ENCODE measurements at places on chromosomes 7 and 10. TPM values are rescaled to one million over a fixed set of nuclear protein-coding genes. Genes with fewer than 3 reads are reported as not detected.
A peak's percentile ranks its signal among the peaks of the same experiment; 100 is the strongest.

HERC4 gene
- total RNA-seq, result 55.1 TPM

PRLHR gene
- not detected for total RNA-seq

HOXA7 gene
- 2.9 TPM for total RNA-seq

ANKRD61 gene
- not detected for total RNA-seq

ATOH7 gene
- not detected for total RNA-seq

DNA sequence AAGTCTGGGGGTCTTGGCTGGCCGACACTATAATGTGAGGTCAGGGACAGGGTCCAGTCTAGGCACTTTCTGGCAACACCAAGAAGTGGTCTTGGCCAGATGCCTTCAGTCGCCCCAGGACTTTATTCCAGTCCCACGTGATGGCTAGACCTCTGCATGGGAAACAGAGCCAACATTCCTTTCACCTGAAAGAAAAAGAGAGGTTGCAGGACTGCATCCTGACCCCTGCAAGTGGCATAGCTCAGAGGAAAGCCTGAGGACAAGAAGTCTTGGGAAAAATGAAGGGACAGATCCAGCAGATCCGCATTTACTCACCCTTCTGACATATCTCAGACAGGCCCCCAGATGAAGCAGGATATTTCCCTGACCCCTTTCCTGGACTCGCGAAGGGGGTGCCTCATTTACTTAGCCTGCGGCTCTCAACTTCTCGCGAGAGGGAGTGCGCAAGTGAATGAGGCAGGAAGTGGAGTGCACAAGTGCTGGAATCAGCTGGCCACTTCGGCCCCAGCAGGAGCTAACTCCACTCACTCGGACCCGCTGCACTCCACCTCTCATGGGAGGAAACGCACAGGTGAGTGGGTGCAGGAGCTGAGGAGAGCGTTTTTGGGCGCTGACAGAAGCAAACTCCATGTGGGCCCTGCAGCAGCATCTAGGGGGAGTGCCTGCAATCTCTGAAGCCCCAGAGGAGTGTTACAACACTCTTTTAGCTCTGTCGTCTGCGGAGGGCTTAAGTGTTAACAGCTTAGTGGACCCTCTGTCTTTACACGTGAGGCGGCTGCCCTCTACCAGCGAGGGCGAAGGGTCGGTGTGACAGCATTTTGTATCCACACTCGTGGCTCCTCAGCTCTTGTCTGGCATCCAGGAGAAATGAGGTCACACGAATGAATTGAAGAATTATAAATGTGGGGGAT lies 916.2 kb upstream of the GHITM start:
- no peak overlapping the region for H3K27ac ChIP-seq
- no peaks in the 10 kb centered on the region for H3K36me3 ChIP-seq
- no peak overlapping the region for H3K4me3 ChIP-seq
- H3K27me3 ChIP-seq, result no peaks in the 10 kb centered on the region
- no peaks in the 10 kb centered on the region for H3K4me1 ChIP-seq
- DNase-seq, result no peak

DNA sequence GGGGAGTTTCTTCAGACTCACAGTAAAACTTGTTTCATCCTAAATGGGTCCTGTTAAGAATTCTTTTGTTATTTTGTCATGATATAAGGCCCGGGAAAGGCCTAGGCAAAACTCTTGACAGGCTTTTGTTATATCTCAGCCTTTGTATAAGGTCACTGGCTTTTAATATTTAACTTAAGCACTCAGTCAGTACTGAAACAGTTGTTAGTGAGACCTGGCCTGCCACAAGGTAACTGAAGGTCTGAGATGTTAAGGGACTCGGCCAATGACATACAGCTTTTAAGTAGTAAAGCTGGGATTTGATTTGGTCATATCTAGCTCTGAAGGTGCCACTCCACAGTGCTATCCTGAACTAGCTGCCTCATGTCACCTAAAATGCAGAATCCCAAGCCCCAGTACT lies 57.2 kb upstream of the STEAP4 start:
- no peak overlapping the region for H3K4me3 ChIP-seq
- no peaks in the 10 kb centered on the region for H3K27me3 ChIP-seq
- H3K27ac ChIP-seq, result no peak overlapping the region
- H3K36me3 ChIP-seq, result no peaks in the 10 kb centered on the region

GRCh38 chr7:110356438-110356837 lies 734.5 kb upstream of the LRRN3 start:
- H3K36me3 ChIP-seq, result no peaks in the 10 kb centered on the region
- no peaks in the 10 kb centered on the region for H3K27me3 ChIP-seq
- no peak overlapping the region for H3K4me3 ChIP-seq
- no peak overlapping the region for H3K27ac ChIP-seq
- H3K4me1 ChIP-seq, result no peaks in the 10 kb centered on the region

- no peak overlapping the region for H3K4me3 ChIP-seq
- H3K27ac ChIP-seq, result peak overlapping the region; percentile 88
- peaks cover 12% of the 10 kb centered on the region for H3K27me3 ChIP-seq
Measured at GRCh38 chr10:21171197-21171935, 274.3 kb upstream of the NEBL start.

DNA sequence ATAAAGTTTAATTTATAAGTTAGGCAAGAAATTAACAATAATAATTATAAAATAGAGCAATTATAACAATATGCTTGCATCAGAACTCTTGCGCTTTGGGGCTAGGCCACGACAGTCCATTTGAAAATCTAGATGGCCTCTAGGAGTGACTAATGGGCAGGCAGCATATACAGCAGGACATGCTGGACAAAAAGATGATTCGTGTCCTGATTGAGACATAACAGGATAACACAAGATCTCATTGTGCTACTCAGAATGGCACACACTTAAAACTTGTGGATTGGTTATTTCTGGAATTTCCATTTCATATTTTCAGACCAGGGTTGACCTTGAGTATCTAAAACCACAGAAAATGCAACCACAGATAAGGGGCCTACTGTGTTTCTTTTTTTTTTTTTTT lies 27.5 kb downstream of the CTNNA3 start:
- no peak for DNase-seq
- H3K27ac ChIP-seq, result no peak overlapping the region
- no peak overlapping the region for H3K4me3 ChIP-seq
- H3K27me3 ChIP-seq, result no peaks in the 10 kb centered on the region

DNA sequence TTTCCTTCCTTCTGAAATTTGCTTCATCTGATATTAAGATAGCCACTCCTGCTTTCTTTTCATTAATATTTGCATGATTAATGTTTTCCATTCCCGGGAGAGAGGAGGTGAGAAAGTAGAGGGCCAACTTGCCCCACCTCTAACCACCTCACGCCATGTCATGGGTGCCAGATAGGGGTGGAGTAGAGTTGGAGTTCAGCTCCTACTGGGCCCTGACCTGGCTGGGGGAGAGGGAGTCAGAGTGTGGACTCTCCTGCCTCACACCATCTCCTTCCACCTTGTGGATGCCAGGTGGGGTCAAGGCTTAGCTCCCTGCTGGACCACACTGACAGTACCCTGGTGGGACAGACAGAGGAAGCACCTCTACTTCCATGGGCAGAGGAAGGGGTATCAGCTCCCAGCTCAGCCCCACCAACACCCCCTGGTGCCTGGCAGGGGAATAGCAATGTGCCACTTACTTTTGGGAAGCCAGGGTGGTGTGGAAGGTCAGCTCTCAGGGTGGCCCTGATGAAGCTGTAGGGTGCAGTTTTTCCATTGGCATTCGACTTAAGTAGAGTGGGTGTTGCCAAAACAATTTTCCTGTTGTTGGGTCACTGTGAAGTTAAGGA lies 28.0 kb downstream of the CHST12 start:
- peaks cover 31% of the 10 kb centered on the region for H3K36me3 ChIP-seq
- H3K4me3 ChIP-seq, result no peak overlapping the region
- H3K27ac ChIP-seq, result no peak overlapping the region
- H3K27me3 ChIP-seq, result no peaks in the 10 kb centered on the region
- no peaks in the 10 kb centered on the region for H3K4me1 ChIP-seq

GRCh38 chr10:76291175-76291574 lies 859.8 kb downstream of the LRMDA start:
- H3K36me3 ChIP-seq, result no peaks in the 10 kb centered on the region
- H3K27ac ChIP-seq, result no peak overlapping the region
- no peak for DNase-seq
- no peaks in the 10 kb centered on the region for H3K4me1 ChIP-seq
- no peaks in the 10 kb centered on the region for H3K27me3 ChIP-seq

GRCh38 chr7:133050200-133050995 lies 31.5 kb downstream of the CHCHD3 start:
- no peak overlapping the region for H3K27ac ChIP-seq
- H3K4me3 ChIP-seq, result no peak overlapping the region
- H3K36me3 ChIP-seq, result no peaks in the 10 kb centered on the region
- no peaks in the 10 kb centered on the region for H3K27me3 ChIP-seq
- peaks cover 17% of the 10 kb centered on the region for H3K4me1 ChIP-seq

DNA sequence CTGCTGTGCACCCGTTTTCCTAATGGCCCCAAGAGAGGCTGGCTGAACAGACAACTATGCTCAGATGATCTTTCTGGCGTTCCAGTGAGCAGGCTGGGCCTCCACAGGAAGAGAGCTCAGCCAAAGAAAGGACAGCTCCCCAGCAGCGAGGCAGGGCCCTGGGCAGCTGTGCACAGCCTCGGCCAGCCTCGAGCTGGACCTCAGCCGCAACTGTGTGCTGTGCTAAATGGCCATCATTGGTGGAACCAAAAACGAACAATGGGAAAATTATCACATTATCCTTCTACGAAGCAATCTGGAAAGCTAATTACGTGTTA lies 97.5 kb downstream of the CTBP2 start:
- no peaks in the 10 kb centered on the region for H3K36me3 ChIP-seq
- peaks cover 59% of the 10 kb centered on the region for H3K4me1 ChIP-seq
- no peak overlapping the region for H3K27ac ChIP-seq
- no peak overlapping the region for H3K4me3 ChIP-seq

GRCh38 chr7:139118234-139118804 lies 8.8 kb upstream of the ZC3HAV1 start:
- H3K36me3 ChIP-seq, result no peaks in the 10 kb centered on the region
- DNase-seq, result no peak
- no peak overlapping the region for H3K4me3 ChIP-seq
- peaks cover 7% of the 10 kb centered on the region for H3K4me1 ChIP-seq

GRCh38 chr7:96430356-96430755 lies 108.5 kb upstream of the SLC25A13 start:
- H3K27me3 ChIP-seq, result no peaks in the 10 kb centered on the region
- H3K27ac ChIP-seq, result no peak overlapping the region
- no peak for DNase-seq

GRCh38 chr10:49071160-49071761 lies 44.1 kb downstream of the VSTM4 start:
- no peak overlapping the region for H3K4me3 ChIP-seq
- H3K36me3 ChIP-seq, result no peaks in the 10 kb centered on the region

- DNase-seq, result no peak
- H3K4me1 ChIP-seq, result no peaks in the 10 kb centered on the region
- H3K36me3 ChIP-seq, result no peaks in the 10 kb centered on the region
Measured at GRCh38 chr7:84781838-84782237, 405.0 kb downstream of the SEMA3D start.

DNA sequence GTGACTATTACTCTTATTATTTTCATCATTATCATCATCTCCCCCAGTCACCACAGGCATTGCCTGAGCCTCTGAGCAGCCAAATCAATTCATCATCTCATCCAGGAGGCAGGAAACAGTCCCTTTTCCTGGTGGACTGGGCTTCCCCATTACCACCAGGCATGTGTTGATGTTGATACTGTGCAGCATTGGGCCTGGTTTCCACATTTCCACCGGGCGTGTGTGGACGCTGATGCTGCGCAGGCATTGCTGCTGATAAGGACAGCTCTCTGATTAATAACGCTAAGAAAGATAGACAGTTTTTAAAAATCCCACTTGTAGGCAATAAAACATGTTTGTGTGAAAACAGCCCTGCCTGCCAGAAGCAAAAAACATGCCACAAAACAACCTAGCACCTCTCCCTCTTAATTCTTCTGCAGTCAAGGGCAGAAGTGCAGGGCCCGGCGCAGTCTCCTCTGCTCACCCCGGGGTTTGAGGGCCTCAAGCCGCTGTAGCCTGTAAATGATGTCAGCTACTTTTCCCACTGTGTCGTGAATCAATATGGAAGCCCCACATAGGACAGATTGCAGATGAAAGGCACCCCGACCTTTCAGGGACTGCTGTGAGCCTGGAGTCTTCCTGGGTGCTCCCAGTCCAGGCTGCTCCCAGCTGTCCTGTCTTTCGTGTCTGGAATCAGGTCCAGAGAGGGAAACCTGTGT lies 216.0 kb downstream of the WDR37 start:
- H3K27me3 ChIP-seq, result no peaks in the 10 kb centered on the region
- DNase-seq, result no peak
- H3K4me3 ChIP-seq, result no peak overlapping the region
- no peak overlapping the region for H3K27ac ChIP-seq
- H3K36me3 ChIP-seq, result no peaks in the 10 kb centered on the region
- no peaks in the 10 kb centered on the region for H3K4me1 ChIP-seq

DNA sequence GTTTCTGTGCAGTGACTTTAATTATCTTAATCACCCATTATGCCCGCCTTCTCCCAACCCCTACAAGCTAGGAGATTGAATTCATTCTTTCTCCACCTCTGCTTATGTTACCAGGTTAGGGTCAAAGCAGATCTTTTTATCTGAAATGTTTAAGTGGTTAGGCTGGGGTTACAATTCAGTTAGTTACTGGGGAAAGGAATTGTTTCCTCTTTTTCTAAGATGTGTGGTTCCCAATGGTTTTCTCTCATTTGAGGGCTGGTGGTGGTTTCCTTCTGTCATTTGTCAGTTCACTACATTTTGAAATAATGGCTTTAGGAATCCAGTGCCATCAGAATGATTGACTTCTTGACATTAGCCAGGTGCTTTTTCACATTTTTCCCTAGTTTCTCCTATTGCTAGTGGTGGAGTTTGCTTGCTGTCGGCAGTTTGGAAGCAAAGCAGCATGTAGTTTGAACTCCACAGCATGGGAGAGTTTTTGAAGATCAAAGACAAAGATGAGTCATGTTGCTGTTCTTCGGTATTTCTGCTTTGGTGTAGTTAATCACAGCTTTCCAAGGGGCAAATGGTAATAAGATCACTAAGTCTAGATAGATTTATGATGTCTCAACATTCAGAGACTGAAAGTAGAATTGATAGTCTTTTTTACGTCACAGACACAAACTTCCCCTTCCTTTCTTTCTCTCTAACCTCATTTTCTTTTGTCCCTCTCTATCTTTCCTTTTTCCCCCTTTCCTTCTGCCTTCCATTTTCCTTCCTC lies 168.2 kb downstream of the SND1 start:
- H3K36me3 ChIP-seq, result no peaks in the 10 kb centered on the region
- H3K4me3 ChIP-seq, result no peak overlapping the region
- peaks cover 20% of the 10 kb centered on the region for H3K4me1 ChIP-seq
- H3K27me3 ChIP-seq, result no peaks in the 10 kb centered on the region
- DNase-seq, result no peak
- no peak overlapping the region for H3K27ac ChIP-seq

- peaks cover 19% of the 10 kb centered on the region for H3K4me1 ChIP-seq
- peak overlapping the region; percentile 75 for H3K27ac ChIP-seq
- DNase-seq, result no peak
Measured at GRCh38 chr10:86960003-86960862, 1.8 kb downstream of the SNCG start.

DNA sequence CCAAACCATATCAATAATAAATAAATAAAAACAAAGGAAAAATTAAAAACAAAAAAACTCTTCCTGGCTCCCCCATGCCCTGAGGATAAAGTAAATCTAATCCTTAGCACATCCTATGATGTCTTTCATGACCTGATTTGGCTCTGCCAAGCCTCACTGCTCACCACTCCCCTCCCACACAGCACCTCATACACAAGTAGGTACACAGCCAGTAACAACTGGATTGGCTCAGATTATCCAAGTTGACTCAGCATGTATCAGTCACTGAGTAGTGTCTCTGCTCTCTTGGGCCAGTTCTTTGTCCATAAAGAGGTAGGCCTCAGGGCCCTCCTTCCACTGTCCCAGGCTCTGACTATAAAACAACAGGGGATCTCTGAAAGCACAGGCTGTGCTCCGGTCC lies 99.6 kb downstream of the STRA8 start:
- H3K36me3 ChIP-seq, result no peaks in the 10 kb centered on the region
- no peaks in the 10 kb centered on the region for H3K4me1 ChIP-seq
